T-cell (primary cell): ENCODE measurements at places on chromosomes 3 and 15. TPM values are rescaled to one million over a fixed set of nuclear protein-coding genes. Genes with fewer than 3 reads are reported as not detected.

- no peak for DNase-seq
Observed at GRCh38 chr3:162632672-162633071, 1136.1 kb downstream of the OTOL1 start.

DNA sequence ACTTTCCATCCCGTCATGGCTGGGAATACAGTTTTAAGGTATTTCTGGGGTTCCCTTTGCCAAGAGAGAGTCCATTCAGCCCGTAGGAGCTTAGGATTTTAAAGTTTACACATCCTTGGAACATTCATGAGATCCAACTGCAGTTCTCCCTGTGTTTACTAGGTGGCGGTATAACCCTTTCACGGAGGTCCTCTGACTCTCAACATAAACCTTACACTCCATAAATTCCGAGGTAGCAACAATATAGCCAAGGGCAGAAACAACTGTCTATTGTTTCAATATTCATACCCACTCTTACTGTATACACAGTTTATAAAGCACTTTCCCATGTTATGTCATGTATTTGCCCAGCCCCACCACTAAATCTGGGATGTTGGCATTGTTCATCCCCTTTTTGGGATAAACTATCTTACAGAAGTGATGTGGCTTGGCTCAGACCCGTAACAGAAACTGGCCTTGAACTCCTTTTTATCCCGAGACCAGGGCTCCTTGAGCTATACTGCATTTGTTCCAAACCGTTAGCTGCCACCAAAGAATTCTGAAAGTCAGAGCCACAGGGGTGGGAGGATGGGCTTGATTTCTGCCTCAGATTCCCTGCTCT lies 69.2 kb upstream of the COL6A5 start:
- DNase-seq = no peak

DNA sequence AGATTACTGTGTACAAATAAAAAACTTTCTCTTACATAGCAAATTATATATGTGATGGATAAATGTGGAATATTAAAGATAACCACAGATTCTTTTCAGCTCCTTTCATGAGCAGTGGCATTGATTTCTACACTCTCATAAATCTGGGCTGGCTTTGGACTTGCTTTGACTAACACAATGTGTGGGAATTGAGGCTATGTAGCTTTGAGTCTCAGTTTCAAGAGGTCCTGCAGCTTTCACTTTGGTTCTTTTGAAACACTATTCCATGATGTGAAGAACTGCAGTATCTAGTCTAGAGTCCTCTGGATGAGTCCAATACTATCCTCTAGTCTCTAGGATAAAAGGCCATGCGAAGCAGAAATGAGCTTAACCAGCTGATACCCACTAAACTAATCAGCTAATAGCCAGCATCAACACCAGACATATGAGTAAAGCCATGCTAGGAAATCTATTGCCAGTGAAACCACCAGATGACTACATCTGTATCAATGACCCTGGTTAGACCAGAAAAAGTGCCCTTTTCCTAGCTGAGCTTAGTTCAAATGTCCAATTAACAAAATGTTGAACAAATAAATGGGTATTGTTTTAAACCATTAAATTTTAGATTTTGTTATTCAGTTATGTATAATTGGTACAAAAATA lies 274.9 kb upstream of the ZPLD1 start:
- no peak for DNase-seq

- no peak for DNase-seq
Observed at GRCh38 chr15:62403164-62403809, 238.2 kb upstream of the C2CD4B start.

DNA sequence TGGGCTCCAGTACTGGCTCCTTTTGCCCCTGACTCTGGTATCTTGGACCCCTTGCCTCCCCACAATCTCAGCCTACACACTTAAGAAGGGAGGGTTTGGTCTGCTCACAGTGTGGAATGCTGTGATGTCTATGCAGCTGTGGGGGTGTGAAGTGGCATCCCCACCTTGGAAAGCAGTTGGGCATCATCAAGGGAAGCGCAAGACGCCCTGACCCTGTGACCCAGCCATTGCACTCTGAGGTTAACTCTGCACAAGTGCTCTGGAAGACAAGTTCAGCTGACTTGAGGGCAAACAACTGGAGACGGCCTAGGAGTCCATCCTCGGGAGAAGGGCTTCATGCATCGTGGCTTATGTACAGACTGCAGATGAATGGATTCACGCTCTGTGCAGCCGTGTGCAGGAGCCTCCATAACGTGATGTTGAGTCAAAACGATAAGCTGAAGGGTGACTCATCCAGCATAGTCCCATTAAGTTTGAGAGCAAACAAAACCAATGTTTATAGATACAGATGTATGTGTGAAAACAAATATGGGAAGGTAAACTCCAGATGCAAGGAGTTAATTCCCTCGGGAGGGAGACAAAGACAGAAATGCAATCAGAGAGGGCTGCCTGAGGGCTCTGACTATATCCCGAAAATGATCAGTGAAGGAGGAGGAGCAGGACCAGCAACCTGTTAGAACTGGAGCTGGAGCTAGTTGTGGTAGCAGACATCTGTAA lies 86.8 kb downstream of the LSM3 start:
- DNase-seq = no peak

DNA sequence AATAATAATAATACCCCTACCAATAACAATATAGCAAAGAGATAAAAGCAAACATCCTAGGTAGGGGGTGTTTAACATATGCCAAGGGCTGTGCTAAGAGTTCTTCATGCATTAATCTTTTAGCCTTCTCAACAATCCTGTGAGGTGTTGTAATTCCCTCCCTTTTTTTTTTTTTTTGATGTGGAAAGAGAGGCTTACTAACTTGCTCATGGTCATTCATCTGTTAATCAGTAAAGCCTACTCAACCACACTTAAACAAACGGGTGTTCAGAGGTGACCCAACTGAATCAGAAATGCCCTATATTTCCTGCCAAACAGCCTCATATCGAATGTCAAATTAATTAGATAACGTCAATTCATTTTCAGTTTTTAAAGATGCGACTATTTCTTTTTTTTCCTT lies 232.1 kb downstream of the CTNNB1 start:
- DNase-seq = no peak

The EXD1 gene
- total RNA-seq = not detected

- no peak for DNase-seq
Observed at GRCh38 chr3:133197619-133198018, 159.4 kb downstream of the TMEM108 start.

DNA sequence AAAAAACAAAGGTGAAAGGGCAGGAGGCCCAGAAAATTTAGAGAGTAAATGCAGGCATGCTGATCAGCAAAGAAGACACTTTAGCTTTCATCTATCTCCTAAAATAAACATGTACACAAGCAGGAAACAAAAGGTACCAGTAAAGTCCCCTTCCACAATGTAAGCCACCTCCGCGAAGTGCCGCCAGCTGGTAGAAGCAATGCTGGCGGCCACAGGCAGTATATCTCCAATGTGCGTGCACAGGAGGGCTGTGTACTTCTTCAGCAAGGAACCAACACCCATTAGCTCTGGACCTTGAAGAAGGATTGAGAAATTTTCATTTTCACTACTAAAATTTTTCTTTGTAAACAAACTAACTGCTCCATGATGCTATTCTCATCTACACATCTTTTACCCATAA lies 75.4 kb downstream of the HERC2 start:
- DNase-seq = no peak

- no peak for DNase-seq
Observed at GRCh38 chr3:31230425-31231223, 302.1 kb upstream of the STT3B start.

DNA sequence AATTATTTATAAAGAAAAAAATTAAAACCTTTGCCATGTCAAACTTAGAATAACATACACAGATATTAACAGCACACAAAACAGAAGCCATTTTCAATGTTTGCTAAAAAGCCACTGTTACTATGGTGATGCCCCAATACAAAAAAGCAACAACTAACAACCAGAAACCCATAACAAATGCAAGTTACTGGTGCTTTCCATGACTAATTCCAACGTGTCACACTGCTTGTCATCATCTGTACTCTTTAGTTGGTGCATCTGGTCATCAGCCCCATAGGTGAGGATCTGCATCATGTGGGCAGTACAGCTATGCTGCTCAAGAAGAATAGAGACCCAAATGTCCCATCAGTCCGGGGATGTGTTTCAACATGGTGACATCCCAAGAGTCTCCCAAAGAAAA lies 52.8 kb downstream of the ATP8B4 start:
- no peak for DNase-seq

DNA sequence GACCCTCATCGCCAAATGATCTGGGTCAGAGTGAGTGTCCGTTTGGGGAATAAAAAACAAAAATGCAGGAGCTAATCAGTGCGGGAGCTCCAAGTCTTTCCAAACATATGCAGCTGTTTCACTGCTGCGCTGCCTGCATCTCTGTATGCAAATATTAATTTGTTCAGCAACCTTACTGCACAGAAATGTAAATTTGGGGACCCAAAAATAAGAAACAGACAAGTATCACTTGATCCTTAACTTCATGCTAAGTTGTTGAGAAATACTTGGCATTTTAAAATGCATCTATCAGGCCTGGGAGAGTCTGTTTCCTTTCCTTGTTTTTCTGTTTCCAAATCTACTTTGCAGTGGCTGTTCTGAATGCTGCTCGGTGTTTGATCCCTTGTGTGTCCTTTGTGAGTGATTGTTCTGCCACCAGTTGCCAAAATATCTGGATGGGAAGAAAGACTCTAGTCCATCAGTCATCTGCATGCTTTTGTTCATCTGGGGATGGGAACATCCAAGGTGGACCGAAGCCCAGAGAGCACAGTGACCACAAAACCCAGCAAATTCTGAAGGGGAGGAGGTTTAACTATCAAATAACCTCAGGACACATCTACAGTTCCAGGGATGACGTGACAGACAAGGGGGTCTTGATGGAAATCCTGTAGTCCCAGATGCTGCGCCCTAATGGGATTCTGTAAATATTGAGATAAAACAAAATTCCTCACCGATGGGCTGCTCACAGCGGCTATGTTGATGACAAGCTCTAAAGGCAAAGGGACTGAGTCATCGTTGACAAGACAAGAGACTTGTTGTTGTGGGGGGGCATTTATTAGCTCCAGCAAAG lies 199.5 kb upstream of the WNT5A start:
- no peak for DNase-seq

DNA sequence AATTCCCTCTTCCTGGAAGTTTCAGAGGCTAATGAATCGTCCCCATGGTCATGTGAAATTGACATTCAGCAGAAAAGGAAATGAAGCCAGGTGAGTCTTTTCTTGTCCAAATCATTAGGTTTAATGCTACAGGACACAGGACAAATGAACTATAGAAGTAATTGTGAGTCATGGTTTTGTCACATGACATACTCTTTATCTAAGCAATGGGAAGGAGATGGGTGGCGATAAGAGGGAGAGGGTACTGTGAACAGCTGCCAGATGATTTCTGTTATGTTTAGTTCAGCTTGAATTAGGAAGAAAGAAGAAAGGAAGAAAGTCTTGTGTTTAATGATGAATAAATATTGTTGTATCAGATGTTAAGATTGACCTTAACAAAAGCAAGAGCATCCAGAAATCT lies 515.4 kb upstream of the ZNF717 start:
- no peak for DNase-seq

DNA sequence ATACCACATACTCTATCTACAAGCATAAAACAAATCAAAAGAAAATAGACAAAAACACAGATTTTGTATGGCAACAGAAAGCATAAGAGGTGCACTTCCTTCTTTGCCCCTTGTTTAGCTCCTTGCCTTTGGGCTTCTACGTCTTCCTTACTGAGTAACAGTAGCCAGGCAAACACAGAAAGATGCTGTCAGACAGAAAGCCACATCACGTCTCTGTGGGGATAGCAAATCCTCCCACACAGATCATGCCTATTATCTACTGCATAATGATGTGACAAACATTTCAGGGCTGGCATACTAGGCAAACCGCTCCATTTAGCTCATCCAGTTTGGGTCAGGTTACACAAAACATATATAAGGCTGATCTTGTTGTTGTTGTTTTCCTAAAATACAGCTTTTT lies 92.7 kb downstream of the BOC start:
- DNase-seq = no peak

GRCh38 chr3:96865605-96866004 lies 51.2 kb downstream of the EPHA6 start:
- DNase-seq = no peak

The TFG gene
- 37.8 TPM for total RNA-seq

DNA sequence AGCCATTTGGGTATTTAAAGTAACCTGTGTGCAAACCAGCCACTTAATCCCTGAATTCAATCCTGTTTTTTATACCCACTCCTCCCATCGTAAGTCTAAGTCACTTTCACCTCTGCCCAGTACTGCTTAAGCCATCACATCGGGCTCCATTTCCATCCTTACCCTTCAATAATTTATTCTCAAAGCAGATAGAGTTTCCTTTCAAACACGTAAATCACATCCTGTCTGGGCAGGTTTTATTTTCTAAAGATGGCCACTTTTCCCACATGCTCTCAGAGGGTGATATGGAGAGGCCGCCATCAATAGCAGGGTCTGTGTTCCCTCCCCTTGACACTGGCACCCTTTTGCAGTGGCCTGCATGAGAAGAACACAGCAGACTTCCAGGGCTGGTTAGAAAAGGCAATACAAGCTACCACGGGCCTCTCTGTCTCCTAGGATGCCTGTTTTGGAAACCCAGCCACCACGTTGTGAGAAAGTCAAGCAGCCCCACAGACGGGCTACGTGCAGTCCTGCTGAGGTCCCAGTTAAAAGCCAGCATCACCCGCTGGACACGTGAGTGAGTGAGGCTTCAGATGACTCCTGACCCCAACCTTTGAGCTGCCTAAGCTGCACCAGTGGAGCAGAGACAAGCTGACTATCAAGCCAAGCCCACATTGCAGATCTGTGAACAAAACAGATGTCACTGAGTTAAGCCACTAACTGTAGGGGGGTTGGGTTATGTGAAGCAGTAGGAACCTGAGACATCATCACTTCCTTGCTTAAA lies 241.8 kb upstream of the SLCO3A1 start:
- no peak for DNase-seq

DNA sequence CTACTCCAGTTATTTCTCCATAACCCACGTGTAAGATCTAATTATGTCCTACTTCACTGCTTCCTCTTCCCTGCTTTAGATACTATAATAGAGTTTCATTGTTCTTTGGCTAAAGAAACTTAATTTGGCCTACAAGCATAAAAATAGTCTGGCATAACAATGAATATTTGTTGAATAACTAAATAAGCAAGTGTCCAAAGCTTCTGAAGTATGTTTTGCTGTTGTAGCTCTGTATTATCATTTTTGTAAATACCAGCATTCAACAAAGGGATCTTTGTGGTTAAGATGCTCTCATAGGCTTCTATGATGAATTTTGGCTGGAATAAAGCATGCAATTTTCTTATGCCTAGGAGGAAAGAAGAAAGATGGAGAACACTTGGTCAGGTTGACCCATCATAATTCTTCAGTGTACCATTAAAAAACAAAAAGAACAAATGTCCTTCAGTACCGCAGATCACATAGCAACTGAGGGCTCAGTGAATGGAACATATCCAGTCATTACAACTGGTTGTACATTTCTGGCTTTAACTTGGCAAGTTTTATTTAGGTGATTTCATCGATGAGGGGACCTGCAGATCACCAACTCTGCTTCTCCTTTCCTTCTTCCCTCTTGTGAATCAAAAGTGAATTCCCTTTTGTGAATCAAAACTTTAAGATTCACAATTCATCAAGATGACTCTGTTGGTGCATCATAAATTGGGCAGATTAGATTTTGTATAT lies 465.9 kb upstream of the TGFBR2 start:
- no peak for DNase-seq
